ENCODE measurements at places on chromosomes 16 and 17.

DNA sequence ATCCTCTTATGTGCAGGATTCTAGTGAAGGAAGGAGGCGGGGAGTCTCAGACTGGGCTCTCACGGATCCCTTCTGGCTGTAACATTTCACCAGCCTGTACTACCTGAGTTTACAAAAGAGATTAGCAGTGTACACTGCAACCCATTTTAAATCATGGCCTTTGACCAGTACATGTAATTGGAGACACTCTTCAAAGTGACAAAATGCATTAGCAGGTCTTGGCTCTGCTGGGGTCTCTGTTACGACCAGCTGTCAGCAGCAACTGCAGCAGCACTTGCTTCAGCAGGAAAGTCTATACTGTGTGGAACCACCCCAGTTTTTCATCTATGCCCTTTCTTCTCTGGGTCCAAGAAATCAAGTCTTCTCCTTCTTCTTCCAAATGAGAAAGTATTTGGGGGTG lies 322.8 kb upstream of the ASIC2 start:
- no peak for DNase-seq

- DNase-seq: no peak
Measured at GRCh38 chr16:23929856-23930255, 94.1 kb downstream of the PRKCB start.

DNA sequence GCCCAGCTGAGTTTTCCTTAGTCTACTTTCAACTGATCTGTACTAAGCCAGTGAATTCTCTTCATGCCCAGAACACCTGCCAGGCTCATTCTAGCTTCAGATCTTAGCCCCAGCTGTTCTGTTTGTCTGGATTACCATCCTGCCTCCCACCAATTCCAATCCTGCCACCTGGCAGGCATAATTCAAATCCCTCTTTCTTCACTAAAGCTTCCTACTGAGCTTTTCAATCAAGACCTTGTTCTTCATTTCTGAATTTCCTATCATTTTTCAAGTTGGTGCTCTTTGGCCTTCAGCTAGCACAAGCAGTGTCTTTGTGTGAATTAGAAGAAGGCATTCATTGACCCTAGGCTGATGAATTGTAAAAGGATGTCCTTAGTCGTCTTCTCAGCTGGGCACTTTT lies 357.6 kb downstream of the UTP18 start:
- no peak for DNase-seq

DNA sequence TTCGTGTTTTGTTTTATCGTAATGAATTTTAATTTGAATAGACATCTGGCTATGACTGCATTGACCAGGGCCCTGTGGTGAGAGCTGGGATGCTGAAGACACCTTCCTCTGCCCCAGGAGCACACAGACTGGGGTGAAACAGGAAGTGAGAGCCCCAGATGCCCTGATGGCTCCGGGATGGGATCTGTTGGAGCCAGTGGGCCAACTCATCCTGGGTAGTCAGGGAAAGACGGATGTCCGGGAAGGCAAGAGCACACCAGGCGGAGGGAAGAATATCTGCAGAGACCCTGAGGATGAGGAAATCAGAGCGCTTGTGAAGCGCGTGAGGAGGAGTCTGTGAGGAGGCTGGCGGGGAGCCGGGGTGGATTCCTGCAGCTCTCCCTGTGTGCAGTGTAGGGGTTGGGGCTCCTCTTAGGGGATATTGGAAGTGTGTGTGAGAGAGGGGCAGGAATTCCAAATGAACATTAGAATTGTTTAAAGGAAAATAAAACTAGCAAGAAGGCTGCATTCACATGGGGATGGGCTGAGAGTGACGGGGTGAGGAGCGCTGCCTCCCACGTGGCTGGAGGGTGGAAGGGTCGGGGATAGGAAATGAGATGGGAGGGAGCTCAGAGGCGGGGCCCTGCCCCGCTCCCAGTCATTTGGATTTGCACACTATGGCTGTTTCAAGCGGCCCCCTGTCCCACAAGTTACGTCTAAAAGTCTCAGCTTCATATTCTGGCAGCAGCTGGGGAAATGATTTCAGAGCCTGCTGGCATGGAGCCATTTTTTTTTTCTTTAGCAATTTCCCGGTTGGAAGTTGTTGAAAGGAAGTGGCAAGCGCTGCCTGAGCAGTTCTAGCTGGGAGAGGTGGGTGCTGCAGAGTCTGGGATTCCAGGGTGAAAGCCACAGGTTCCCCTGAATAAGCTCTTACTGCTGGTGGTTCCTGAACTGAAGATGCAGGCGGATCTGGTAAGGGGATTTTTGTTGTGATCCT lies 71.2 kb upstream of the LGALS9 start:
- DNase-seq: peak; percentile 89

DNA sequence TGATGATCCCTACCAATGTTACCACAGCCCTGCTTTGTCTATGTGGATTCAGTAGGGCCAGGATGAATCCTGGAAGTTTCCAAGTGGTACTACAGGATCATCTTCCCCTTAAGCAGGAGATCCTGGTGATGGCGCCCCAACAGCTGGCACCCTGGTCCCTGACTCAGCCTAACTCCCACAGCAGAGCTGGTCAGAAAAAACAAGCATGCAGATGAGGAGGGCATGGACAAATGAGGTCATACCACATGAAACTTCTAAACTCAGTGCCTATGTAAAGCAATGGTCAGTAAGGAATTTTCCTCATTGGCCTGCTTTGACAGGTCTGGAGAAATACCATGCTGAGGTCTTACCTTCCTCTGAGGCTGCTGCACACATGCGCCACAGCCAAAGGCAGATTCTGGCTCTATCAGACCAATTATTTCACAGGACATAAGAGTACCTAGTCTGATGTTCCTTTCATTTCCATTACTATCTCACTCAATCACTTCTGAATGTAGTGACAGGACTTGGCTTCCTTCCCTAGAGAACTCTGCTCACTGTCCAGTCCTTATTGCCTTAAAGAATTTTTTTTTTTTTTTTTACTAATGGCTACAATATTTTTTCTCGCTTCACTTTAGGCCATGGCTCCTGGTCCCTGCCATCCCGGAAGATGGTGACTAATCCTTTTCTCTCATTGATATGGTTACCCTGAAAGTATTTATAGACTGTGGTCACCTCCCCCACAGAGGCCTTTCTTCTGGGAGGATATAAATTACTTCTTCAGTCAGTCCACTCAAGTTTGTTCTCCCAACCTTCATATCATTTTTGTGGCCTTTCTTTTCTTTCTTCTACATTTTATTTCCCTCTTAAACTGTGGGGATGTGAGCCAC lies 525.2 kb upstream of the PSMD7 start:
- peak; percentile 4 for DNase-seq

GRCh38 chr16:82867485-82867884 lies 240.7 kb downstream of the CDH13 start:
- DNase-seq: no peak

GRCh38 chr17:72388765-72389473 lies 268.1 kb downstream of the SOX9 start:
- DNase-seq: no peak

DNA sequence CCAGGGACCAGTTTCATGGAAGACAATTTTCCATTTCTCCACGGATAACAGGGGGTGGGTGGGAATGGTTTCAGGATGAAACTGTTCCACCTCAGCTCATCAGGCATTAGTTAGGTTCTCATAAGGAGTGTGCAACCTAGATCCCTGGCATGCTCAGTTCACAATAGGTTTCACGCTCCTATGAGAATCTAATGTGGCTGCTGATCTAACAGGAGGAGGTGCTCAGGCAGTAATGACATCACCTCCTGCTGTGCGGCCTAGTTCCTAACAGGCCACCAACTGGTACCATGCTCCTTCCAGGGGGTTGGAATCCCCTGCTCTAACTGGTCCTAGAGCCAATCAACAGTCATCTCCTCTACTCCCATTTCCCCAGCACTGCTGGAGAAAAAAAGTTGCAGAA lies 19.9 kb downstream of the TEX14 start:
- no peak for DNase-seq

GRCh38 chr17:21677911-21678310 lies 14.4 kb upstream of the KCNJ18 start:
- DNase-seq: no peak

DNA sequence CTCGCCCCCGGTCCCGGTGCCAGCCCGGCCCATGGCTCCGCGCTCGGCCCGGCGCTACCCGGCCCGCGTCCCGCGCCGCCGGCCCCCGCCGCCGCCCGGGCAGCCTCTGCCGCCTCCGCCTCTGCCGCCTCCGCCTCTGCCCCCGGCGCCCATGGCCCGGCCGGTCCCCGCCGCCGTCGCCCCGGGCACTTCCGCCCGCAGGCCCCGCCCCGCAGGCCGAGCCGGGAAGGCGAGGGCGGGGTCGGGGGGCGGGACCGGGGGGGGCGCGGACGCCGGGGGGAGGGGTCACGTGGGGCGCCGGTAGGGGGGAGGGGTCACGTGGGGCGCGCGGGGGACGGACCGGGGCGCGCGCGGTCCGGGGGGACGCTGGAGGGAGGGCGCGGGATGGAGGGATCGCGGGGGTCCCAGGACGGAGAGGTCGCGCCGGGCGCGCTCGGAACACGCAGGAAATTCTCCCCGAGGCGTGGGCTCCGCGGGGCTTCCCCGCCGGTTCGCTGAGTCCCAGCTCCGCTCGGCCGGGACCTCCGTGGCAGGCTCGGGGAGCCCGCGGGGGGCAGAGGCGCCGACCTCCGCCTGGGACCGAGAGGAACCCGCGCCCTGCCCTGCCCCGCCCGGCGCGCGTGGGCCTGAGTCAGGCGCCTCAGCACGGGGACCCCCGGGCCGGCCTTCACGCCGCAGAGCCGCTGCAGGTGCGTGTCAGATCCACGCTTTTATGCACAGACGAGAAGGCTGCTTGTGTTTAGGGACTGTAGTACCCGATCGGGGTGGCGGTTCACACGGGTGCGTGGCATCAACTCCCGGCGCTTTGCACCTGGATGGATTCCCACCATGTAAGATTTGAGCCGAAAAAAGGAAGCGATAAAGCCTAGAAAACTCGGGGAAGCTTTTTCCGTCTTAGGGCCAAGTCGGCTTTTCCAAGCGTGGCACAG lies at the start of gene PGAP6:
Gene PGAP6 (minus strand): TSS at position 190 of the 929 bp plus-strand sequence. CDS start 157 bp downstream, at position 33.
- DNase-seq: peak; percentile 84

GRCh38 chr16:81688182-81688581 lies 90.9 kb upstream of the PLCG2 start:
- no peak for DNase-seq

DNA sequence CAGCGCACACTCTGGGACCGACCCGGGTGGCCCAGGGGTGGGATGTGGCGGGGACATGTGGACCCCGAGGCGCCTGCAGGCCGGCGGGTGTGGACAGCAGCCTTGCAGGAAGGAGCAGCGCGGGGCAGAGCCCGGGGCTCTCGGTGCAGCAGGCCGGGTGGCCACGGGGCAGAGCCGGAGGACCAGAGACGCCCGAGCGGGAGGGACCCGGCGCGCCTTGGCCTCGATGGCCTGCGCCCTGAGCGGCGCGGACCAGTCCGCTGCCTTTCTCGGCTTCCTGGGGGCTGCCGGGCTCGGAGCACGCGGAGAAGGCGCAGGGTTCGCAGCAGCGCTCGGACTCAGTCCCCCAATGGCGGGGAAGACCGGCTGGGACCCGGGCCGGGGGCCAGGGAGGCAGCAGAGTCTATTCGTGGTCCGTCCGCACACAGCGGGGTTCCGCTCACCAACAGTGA lies 43.4 kb downstream of the OSBPL7 start:
- DNase-seq: peak; percentile 13

DNA sequence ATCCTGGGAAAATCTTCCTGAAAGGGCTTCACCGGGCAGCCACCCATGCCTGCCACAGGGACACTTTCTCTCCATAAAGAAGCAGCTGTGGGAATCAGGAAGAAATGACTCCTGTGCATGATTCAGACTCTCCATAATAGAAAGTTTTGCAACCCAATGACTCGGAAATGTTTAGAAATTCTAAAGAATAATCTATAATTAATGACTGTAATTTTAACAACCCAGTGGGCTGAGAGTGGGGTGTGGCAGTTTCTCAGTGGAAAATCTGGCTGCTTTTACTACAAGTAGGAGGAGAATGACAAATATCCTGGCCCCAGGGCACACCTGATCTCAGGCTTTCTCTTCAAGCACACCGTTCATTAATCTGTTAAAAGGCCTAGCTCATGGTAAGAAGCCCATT lies 25.7 kb downstream of the IRF8 start:
- DNase-seq: peak; percentile 78

DNA sequence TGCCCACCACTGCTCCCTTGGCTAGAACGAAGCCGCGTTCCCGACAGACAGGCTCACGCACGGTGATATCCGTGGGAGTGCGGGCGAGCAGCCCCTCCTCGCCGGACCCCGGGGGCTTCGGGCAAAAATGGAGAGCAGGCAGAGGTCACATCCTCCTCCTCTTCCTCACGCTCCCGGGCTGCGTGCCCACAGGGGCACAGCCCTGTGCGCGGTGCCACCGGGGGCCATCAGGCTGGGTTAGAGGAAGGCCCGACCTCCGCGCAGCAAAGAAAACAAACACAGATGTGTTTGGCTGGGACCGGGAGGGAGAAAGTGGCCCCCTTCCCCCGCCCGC lies 519 bp upstream of the NTN1 start:
- DNase-seq: no peak

- no peak for DNase-seq
Measured at GRCh38 chr17:36727052-36727451, 125.7 kb downstream of the MRM1 start.

- DNase-seq: no peak
Measured at GRCh38 chr16:533391-534123, 6.0 kb downstream of the CAPN15 start.

DNA sequence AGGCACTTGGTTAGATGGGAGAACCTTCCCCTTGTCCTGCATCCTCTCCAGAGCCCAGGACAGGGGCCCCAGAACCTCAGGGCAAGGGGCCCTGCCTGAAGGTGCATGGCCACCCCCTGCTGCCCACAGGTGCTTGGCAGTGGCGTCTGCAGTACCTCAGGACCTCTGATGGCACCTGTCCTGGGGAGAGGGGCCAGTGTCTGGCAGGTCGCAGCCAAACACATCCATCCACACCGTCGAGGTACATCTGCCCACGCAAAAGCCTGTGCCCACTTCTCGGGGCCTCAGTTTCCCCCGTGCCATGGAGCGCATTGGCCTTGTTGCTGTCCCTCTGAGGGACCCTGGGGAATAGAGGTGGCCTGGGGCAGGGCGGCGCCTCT lies 9.3 kb downstream of the MAP2K3 start:
- no peak for DNase-seq

DNA sequence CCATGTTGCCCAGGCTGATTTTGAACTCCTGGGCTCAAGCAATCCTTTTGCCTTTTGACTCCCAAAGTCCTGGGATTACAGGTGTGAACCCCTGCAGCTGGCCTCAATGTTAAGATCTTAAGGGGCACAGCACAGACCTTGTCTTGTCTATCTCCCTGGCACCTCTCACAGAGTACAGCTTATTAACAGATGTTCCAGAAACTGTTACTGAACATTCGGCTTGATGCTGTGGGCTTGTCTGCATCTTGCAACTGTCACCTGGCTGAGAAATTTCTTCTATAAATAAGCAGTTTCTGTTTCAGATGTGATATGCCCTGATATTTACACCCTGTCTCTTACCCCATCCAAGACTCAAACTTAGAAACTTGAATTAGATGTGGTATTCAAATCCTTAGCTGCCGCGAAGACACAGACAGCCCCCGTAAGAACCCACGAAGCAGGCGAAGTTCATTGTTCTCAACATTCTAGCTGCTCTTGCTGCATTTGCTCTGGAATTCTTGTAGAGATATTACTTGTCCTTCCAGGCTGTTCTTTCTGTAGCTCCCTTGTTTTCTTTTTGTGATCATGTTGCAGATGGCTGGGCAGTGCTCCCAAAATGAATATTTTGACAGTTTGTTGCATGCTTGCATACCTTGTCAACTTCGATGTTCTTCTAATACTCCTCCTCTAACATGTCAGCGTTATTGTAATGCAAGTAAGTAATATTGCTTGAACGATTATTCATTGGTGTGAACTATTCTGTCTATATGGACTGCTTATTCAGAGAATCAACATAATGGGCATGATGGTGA lies at the start of gene TNFRSF17:
Gene TNFRSF17 (plus strand): TSS at position 450 of the 791 bp plus-strand sequence. CDS start 115 bp downstream, at position 565.
- DNase-seq: peak; percentile 38
